NCI-H460 (cell line): ENCODE measurements at places on chromosomes 2 and 18. TPM values are rescaled to one million over a fixed set of nuclear protein-coding genes. Genes with fewer than 3 reads are reported as not detected.

CHRNG gene
- total RNA-seq, result not detected in 2 replicates

DNA sequence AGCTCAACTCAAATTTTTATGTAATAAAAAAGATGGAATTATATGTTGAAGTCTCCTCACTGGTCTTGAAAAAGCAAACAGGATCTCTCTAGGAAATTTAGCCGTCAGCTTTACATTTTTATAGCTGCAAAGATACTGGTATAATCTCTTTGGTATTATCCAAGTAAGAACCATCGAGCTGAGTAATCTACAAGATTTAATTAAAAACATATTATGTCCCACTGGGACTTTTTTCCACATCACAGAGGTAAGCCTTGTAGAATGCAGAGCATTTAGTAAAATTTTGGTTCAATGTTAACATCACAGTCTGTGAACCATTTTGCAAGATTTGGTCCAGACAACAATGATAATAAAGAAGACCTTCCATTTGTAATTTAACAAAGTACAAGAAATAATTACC is 162.6 kb upstream of the SLC39A10 start:
- no peak for DNase-seq

INPP5D gene
- 0.79 and 1.3 TPM in 2 replicates for total RNA-seq

RTP5 gene
- not detected in 2 replicates for total RNA-seq

- no peak for DNase-seq
These were observed 1395.5 kb upstream of the PIK3C3 start for GRCh38 chr18:40559556-40559955.

CLIP4 gene
- total RNA-seq, result 75.4 and 78.5 TPM in 2 replicates

SCN3A gene
- total RNA-seq, result 0.35 and 1.4 TPM in 2 replicates
